Activated CD8-positive, alpha-beta T cell treated with anti-CD3 and anti-CD28 coated beads for 36 hours (primary cell): ENCODE measurements at places on chromosomes 5 and 9. TPM values are rescaled to one million over a fixed set of nuclear protein-coding genes. Genes with fewer than 3 reads are reported as not detected.

PCA3 gene
- not detected for total RNA-seq

CD274 gene
- total RNA-seq: 12.2 TPM

RLN1 gene
- total RNA-seq: 2.3 TPM

SLC6A19 gene
- total RNA-seq: not detected

GRHPR gene
- total RNA-seq: 62.8 TPM

GPRIN1 gene
- 1.6 TPM for total RNA-seq

DDX31 gene
- 20.9 TPM for total RNA-seq

HNRNPA0 gene
- 33.1 TPM for total RNA-seq

DAPK1 gene
- total RNA-seq: 1.7 TPM

GPR151 gene
- total RNA-seq: not detected

IL31RA gene
- not detected for total RNA-seq

TRIM36 gene
- total RNA-seq: 0.18 TPM

TNFSF15 gene
- total RNA-seq: 0.23 TPM

DENND1A gene
- total RNA-seq: 23.3 TPM

P4HA2 gene
- total RNA-seq: 18.6 TPM

ASS1 gene
- total RNA-seq: 11.5 TPM

LHX3 gene
- not detected for total RNA-seq

OTULINL gene
- total RNA-seq: 19.7 TPM

FAT2 gene
- not detected for total RNA-seq

FAM151B gene
- total RNA-seq: not detected

IFNE gene
- not detected for total RNA-seq

MEGF9 gene
- total RNA-seq: 3.0 TPM

SPIN1 gene
- total RNA-seq: 31.2 TPM

SCGB3A2 gene
- total RNA-seq: not detected

ACOT12 gene
- total RNA-seq: not detected

SPATA31C1 gene
- not detected for total RNA-seq

SAXO1 gene
- 0.07 TPM for total RNA-seq

SLC6A3 gene
- total RNA-seq: not detected

FBXO4 gene
- total RNA-seq: 18.5 TPM

NIM1K gene
- total RNA-seq: 2.1 TPM

NUTM2G gene
- not detected for total RNA-seq

GARIN3 gene
- total RNA-seq: 0.77 TPM

FOXD4L6 gene
- 0.16 TPM for total RNA-seq

PCDHA8 gene
- not detected for total RNA-seq

CSF1R gene
- not detected for total RNA-seq

N4BP3 gene
- 33.4 TPM for total RNA-seq

TAS2R1 gene
- total RNA-seq: not detected

ARID3C gene
- 0.29 TPM for total RNA-seq

CLTB gene
- total RNA-seq: 48.2 TPM

SMIM33 gene
- total RNA-seq: 0.16 TPM

FSTL4 gene
- not detected for total RNA-seq
